Stimulated activated CD4-positive, alpha-beta T cell treated with anti-CD3 and anti-CD28 coated beads, Interleukin-12 subunit alpha, Interleukin-12 subunit beta, amount 100 ng/mL, for 24 hours (primary cell): ENCODE measurements at places on chromosomes 3 and 15.

- DNase-seq = no peak
These were observed 62.0 kb downstream of the ZNF148 start for GRCh38 chr3:125313060-125313635.

DNA sequence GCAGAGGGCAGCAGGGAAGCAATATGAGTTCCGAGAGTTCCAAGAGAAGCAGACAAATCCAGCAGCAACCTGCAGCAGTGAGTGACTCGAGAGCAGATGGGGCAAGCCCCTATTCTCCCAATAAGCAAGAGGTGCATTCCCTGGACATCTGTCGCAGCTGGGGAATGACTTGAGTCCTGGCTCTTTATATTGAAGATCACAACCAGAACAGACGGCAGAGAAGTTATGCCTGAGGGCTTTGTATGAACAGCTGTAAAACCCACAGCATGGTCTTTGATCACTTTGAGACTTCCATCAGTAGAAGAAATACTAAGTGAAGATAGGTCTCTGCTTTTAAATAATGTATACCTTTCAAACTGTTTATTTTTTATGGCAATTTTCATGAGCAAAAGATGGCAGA, 23.6 kb upstream of the C3orf22 start:
- DNase-seq = no peak

GRCh38 chr3:21573291-21573690, 177.7 kb downstream of the ZNF385D start:
- DNase-seq = no peak

- DNase-seq = no peak
These were observed 160.9 kb downstream of the IGF1R start for GRCh38 chr15:98809273-98809672.

DNA sequence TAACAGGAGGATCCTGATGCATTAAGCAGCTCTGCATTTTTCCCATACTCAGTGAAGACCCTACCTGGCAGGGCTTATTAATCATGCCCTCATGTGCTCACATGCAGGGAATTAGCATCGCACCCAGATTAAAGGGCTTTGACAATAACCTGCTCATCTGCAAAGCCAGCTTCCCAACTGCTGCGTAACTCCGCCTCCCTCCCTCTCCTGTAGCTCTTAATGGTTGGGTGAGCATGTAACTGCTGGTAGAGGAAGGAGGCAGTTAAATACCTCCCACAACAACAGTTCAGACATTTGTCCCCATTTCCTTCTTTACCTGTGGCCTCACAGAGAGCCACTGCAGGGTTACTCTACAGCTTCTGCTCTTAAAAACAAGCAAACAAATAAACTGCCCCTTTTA, 203.6 kb upstream of the WNT5A start:
- no peak for DNase-seq

DNA sequence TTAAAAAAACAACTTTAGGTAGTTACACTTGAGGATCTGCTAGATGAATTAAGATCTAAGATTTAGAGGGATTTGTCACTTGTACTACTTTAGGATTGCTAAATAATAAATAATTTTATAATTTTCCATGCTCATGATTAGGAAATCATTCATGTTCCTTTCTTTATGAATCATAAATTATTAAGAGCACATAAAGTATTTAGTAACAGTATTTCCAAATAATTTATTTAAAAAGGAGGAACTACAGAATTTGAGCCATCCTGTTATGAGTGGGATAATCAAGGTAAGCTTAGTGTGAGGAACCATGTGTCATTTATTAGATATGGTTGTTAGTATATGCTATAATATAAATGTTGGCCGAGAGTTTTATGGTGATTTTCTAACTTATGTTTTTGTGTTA, 37.5 kb upstream of the C3orf38 start:
- DNase-seq = no peak
